ENCODE measurements at places on chromosomes 7 and 10.

DNA sequence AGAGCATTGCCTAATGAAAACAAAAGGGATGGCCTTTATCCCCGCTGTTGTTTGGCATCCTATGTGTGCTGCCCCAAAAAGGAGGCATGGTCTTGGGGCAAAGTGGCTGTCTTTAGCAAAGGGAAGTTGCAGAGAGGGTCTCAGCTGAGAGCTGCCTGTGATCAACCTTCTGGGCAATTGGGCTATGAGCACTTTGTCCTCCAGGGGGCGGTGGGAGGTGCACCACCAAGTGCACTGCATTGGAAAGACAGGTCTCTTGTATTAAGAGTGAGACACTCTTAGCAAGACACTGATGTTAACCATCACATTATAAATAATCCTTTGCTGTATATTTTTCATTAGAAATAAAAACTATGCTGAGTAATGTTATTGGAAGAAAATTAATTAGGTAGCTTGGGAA, 314.8 kb downstream of the POM121L12 start:
- DNase-seq, result no peak

- no peak for DNase-seq
These were observed 29.8 kb downstream of the UBE2D4 start for GRCh38 chr7:43956027-43956426.

- no peak for DNase-seq
These were observed 288.2 kb downstream of the TWIST1 start for GRCh38 chr7:18828994-18829857.

DNA sequence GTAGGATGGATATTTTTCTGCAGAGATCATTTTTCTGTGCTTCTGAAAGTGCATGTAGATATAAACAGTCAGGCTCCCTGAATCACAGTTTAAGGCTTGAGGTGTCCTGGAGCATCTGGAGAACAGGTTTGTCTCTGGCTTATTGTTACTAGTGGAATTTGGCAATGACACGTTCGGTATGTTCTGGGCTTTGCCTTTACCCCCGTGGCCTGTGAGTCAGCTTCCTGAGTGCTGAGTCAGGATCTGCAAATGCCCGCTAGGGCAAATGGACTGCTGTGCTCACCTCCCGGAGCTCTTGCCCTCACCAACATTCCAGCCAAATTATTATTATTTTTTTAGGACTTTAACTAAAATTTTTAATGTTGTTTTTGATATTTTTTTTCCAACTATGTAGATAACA, 192.5 kb upstream of the PRSS1 start:
- peak; percentile 4 for DNase-seq

DNA sequence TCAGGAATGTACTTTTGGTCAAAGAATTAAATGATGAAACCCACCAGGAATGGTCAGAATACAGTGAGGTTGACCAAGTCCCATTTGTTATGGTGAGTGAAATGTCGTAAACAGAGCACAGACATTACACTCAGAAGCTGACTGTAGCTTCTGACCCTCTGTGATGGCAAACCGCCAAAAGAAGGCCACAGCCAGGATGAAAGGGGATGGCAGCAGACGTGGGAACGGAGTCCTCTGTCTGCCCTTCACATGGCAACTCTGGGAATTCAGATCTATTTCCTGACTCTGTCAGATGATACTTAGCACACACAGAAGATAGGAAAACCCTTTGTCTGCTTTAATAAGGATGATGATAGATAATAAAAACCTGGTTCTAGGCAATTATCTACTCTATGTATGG, 757.1 kb downstream of the SORCS3 start:
- DNase-seq, result no peak

GRCh38 chr7:33743594-33743993, 161.7 kb upstream of the BMPER start:
- DNase-seq, result no peak

DNA sequence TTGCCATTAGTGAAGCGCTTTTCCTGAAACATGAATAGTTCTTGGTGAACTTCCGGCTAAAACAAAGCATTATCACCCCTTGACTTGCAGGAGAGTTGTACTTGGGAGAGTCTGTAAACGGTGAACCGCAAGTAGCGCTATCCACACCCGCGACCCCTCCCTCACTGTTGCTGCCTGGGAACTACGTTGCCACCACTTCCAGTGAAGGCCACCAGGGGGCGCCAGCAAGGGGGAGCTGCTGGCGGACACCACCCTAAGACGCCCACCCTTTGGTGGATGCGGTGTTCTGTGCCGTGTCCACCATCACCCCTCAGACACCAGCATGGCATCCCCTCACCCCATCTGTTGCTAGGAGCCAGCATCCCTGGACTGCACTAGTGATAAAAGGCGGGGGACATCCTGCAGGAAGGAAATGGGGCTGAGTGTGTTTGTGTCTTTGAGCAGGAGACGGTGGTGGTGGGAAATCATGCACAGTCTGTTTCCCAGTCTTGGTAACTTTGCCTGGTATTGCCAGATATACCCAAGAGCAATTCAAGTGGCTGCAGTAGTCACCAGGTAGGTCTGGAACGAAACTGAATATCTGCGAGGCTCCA, 298.2 kb downstream of the FRMD4A start:
- no peak for DNase-seq

- DNase-seq, result no peak
These were observed 676.0 kb upstream of the GALNT17 start for GRCh38 chr7:70455925-70456324.

DNA sequence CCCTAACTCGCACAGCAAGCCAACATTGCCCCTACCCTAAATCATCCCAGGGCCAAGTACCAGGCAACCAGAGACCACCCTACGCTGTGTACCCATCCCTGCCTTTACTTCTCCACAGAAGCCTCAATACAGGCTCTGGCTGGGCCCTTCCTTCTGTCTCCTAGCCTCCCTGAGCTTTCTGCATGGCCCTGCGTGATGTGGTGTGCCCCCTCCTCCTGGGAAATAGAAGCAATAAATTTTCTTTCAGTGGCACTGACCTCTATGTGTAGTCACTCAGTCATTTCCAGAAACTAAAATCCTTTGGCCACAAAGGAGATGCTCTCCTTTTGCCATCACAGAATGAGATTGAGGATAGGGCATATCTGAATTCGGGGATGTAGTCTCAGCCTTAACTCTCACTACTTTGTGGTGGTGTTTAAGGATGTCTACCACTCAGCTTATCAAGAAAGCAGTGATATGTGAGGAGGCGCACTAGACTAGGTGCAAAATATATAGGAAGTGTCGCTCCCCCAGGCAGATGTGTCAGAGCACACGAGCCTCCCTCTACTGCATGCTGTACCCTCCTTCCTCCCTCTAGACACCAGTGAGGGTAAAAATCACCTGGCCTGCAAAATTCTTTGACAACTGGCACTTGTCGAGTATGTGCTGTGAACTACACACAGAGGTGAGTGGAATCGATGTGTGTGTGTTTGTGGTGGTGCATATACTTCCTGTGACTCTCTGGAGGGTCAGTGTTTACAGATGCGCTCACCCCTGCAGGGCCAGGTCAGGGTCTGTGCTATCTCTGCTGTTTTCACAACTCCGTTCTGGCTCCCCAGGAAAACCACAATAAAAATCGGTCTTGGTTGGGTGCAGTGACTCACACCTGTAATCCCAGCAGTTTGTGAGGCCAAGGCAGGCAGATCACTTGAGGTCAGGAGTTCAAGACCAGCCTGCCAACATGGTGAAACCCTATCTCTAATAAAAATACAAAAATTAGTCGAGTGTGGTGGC, 825.9 kb upstream of the IGFBP3 start:
- no peak for DNase-seq

GRCh38 chr7:140294454-140294853, 103.9 kb downstream of the SLC37A3 start:
- no peak for DNase-seq

- DNase-seq, result no peak
These were observed 123.8 kb downstream of the TEX36 start for GRCh38 chr10:125559210-125559609.

GRCh38 chr10:22251751-22252223, 34.0 kb upstream of the EBLN1 start:
- DNase-seq, result peak; percentile 76

DNA sequence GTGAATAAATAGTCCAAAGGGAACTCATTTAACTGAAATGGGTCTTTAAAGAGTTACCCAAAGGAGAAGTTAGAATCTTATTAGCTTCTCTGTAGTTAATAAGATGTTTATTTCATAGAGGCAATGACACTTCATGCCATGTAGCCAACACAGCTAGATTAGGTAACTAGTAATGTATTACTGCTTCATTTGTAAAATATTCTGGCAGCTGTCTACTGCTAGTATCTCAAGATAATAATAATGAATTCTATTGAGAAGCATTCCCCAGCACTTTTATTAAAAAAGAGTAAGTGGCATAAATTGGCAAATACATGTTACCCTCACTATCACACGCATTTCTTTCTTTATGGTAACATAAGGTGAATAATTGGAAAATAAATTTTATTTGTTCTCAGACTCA, 10.1 kb downstream of the PAPSS2 start:
- DNase-seq, result no peak

GRCh38 chr7:11630355-11630754, 201.6 kb downstream of the THSD7A start:
- DNase-seq, result no peak

DNA sequence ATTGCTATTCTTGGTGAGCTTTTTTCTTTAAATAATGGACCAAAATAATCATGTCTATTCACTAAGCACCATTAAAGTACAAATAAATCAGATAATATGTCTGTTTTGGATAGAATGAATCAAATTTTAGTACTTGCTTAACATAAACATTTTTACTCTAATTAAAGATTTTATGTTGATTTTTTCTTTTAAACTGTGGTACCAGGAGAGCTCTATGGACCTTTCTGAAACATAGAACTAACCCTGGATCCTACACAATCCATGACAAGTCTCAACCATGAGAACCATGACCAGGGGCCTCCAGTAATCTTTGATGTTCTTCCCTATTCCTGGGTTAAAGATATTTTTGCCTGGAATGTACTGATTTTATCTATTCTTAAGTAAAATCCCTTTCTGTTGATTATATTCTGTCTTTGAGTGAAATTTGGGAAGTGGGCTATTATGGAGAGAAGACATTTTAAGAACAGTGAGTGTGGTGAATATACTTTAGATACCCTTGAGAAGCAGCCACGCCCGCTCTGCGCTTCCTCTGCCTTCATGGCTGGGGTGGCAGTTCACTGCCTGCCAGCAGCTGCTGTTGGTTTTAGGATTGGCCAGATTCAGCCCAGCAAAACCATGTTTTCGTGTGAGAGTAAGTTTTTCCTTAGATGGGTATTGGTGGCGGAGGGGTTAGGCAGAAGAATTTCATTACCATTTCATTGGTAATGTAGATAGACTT, 42.2 kb upstream of the BHLHA15 start:
- no peak for DNase-seq

DNA sequence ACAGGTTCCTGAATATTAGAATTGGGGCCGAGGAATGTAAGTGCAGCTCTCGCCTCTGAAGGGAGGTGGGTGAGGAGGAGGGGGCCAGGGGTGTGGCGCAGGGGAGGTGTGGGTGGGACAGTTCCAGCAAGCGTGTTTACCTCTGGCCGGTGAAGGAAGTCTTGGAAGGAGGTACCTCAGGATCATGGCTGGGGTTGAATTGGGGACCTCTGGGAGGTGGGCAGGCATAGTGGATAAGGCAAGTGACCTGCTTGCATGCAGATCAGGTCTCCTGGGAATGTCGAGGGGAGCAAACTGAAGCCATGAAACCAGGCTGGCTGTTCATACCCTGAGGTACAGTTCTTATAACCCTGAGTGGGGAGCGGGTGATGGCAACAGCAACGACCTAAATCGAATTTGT, 2.0 kb downstream of the ZNF775 start:
- DNase-seq, result no peak

GRCh38 chr7:100745184-100745583, 11.8 kb downstream of the ZAN start:
- DNase-seq, result peak; percentile 37

DNA sequence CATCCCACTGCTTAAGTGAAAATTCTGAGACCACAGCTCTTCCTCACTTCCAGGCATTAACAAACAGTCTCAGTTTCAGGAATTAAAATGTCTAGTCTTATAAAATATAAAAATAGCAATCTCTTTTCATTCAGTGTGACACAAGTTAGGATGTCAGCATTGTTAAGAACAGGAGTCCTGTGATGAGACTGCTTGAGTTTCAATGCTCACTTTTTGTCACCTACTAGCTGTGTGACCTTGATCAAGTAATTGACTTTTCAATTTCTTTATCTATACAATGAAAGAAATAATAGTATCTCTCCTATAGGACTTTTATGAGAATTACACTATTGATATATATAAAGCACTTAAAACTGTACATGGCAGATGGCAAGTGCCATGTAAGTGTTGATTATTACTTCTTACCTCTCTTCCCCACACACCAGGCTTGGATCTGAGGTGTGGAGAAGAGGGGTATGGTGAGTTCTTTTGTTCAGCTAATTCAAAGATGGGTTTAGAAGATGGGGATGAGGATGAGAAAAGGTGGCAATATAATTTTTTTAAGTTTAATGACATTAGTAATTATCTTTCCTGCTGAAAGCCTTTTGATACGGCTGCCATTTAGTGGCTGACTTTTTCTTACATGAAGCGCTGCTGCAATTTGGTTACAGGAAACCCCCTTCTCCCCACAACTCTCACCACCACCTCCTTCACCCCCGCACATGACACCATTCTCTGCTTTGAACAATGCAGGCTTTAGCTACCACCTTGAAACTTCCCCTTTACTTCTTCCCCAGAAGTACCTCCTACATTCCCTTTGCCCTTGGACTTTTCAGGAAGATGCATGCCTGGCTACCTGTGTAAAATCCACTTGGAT, 20.8 kb upstream of the HYAL4 start:
- DNase-seq, result no peak

DNA sequence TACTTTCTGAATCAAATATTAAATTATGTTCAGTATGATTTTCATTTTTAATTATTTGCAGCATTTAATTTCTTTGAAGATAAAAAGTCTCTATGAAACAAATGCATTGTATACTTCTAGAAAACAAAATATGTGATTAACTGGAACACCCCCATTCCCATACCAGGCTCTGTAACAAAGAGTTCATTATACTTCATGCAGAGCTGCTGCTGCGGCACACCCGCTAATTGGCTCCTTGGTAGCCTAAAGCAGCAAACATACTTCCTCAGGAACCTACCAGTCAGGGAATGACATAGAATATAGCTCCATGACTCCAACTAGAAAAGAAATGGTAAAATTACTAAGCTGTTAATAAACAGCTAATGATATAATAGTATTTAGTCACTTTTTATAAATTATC, 19.3 kb downstream of the RAB11FIP2 start:
- no peak for DNase-seq

DNA sequence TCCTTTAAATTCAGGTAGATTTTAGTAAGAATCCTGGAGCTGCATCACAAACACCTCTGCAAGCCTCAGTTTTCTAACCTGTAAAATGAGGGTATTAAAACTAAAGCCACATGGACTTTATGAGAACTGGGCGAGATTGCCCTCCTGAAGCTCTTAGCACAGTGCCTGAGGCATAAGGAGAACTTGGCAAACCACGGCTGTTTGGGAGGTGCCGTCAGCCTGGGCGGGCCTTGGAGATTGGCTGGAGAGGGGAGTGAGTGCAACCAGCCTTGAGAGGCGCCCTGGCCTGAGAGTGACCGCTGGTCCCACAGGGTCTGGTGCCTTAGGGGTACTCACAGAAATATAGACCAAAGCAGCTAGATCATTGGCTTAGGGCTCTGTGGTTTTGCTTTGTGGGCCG, 5.4 kb upstream of the TNS3 start:
- no peak for DNase-seq

All from hindlimb muscle (tissue), 1 donor.